ENCODE measurements at places on chromosomes 1 and 21. TPM values are rescaled to one million over a fixed set of nuclear protein-coding genes. Genes with fewer than 3 reads are reported as not detected.
A peak's percentile ranks its signal among the peaks of the same experiment; 100 is the strongest.

DNA sequence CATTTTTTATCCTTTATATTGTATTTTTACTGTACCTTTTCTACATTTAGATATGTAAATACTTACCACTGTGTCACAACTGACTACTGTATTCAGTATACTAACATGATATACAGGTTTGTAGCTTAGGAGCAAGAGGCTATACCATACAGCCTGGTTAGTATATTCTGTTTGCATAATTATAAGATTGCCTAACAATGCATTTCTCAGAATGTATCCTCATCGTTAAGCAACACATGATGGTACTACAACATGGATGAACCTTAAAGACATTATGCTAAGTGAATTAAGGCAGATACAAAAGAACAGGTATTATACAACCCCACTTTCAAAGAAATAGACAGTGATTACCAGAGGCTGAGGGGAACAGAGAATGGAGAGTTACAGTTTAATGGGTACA lies 62.7 kb downstream of the RUSC1 start:
- no peak for DNase-seq

Gene OVAAL
- not detected for polyA plus RNA-seq

- no peak for DNase-seq
These were observed 42.9 kb upstream of the ZNF326 start for GRCh38 chr1:89951766-89952604.

GRCh38 chr1:204207136-204207616 lies 6.6 kb downstream of the GOLT1A start:
- peak; percentile 39 for DNase-seq

Gene RHBDL2
- 1.0 TPM for polyA plus RNA-seq
